ENCODE measurements at places on chromosomes 3 and 15.

- DNase-seq = no peak
Observed at GRCh38 chr15:67744331-67745072, 80.8 kb upstream of the SKOR1 start.

DNA sequence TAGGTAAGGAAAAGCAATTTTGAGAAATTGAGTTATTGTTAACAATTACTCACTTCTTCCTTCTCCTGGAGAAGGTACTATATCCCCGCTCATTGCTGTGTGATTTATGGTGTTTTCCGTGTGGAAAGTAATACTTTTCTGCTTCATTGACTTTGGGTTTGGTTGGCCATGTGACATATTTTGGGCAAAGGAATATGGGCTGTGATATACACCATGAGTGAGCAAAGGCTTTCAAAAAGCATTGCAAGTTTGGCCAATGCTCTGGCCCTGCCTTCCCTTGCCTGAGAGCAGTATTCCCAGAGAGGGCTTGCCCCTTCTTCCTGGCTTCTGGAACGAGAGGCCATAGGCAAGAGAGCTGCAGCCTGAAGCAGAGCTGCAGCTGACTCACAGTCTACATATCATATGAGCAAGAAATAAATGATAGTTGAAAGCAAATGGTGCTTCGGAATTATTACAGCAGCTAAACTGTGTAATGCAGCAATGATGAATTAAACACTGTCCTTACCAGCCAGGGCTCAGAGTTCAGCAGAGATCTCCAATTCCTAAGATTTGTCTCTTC is 216.8 kb upstream of the CD96 start:
- DNase-seq = no peak

DNA sequence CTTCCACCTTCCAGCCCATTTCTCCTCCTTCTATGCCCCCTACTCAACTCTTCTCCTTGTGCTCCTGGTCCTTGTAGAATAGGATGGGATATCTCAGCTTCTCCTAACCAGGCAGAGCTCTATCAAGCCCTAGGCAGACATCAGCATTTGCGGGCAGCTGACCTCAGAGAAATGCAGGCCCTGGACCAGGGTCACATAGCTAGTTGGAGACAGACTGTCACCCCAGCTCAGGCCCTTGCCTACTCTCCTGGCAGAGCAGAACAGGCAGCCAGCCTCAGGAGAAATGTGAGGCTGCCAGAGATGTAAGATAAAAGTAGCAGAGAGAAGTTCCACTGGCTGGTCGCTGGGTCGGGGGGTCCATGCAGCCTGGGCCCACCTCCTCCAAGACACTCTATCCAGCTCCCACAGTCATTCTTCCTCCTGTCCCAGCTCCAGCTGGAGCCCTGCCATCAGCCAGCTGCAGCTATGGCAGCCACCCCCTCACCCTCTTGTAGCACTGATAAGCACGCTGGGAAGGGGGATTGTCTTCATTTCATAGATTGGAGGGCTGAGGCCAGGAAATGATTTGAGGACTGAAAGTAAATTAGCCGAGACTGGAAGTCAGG is 4.0 kb downstream of the CYP8B1 start:
- no peak for DNase-seq

- no peak for DNase-seq
Observed at GRCh38 chr3:135368316-135368715, 573.3 kb downstream of the EPHB1 start.

- no peak for DNase-seq
Observed at GRCh38 chr15:69804786-69805185, 292.9 kb downstream of the TLE3 start.
